MCF 10A (cell line): ENCODE measurements at places on chromosomes 12 and 14. TPM values are rescaled to one million over a fixed set of nuclear protein-coding genes. Genes with fewer than 3 reads are reported as not detected.

IL23A gene
- 0.61 and 1.7 TPM in 2 replicates for total RNA-seq

SLCO1C1 gene
- not detected in 2 replicates for total RNA-seq

PLEKHG3 gene
- total RNA-seq, result 52.9 and 72.8 TPM in 2 replicates

FSCB gene
- total RNA-seq, result not detected in 2 replicates

ATXN7L3B gene
- 21.1 and 28.2 TPM in 2 replicates for total RNA-seq

DNA sequence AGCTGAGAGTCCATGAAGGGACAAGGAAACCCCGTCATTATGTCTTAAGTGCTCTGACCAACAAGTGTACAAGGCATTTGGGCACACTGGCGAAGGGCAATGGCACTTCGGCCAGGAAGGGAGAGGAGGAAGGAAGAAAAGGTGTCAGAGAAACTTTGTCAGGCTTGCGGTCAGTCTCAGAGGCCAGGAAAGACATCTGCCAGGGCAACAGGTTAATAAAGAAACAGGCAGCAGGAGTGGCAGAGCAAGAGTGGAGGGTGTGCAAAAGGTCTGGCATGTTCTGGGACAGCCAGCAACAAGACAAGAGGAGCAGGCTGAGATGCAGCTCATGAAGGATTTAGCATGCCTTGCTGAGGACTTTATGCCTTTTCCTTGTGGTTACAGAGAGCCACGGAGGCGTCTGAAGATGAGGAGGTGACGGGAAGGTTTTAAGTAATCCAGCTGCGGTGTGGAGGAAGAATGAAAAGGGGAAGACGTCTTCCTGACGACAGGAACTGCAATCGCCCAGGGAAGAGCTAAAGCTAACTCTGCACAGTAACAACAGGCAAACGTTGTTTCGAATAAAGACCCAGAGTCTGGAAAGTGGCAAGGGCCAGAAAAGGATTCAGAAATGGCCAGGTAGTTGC lies 13.1 kb downstream of the APPL2 start:
- no peak for DNase-seq
- H3K27me3 ChIP-seq, result no peaks in the 10 kb centered on the region
- no peak overlapping the region for H3K27ac ChIP-seq
- H3K4me1 ChIP-seq, result peaks cover 6% of the 10 kb centered on the region

DNA sequence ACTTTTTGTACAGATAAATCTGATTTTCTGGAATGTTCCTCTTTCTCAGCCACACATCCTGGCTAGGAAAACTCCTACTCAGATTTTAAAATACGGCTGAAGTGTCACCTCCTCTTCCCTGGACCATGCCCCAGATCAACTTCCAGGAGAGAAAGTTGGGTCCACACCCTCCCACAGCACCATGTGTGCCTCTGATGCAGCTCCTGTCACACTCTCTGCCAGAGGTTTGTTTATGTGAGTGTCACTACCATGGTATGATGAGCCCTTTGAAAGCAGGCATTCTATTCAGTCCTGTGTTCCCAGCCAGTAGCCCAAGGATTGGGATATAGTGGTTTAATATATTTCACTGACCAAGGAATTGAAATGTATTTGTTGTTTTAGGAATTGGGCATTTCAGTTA lies 287.2 kb upstream of the ATP2B1 start:
- H3K27me3 ChIP-seq, result no peaks in the 10 kb centered on the region
- no peaks in the 10 kb centered on the region for H3K4me1 ChIP-seq
- no peaks in the 10 kb centered on the region for H3K36me3 ChIP-seq

- H3K4me3 ChIP-seq, result no peak overlapping the region
- H3K27ac ChIP-seq, result no peak overlapping the region
- H3K36me3 ChIP-seq, result peaks cover 66% of the 10 kb centered on the region
- no peaks in the 10 kb centered on the region for H3K27me3 ChIP-seq
- DNase-seq, result no peak
- H3K4me1 ChIP-seq, result no peaks in the 10 kb centered on the region
Observed at GRCh38 chr14:102733326-102733725, 43.9 kb upstream of the TRAF3 start.

GRCh38 chr14:58718226-58719205 lies 80.8 kb downstream of the DACT1 start:
- H3K27ac ChIP-seq, result no peak overlapping the region
- no peak overlapping the region for H3K4me3 ChIP-seq
- H3K27me3 ChIP-seq, result peaks cover 97% of the 10 kb centered on the region
- no peak for DNase-seq
- peaks cover 6% of the 10 kb centered on the region for H3K36me3 ChIP-seq
- peaks cover 5% of the 10 kb centered on the region for H3K4me1 ChIP-seq

GRCh38 chr14:54788701-54789100 lies 113.9 kb downstream of the GCH1 start:
- H3K4me1 ChIP-seq, result no peaks in the 10 kb centered on the region
- H3K27ac ChIP-seq, result no peak overlapping the region
- no peak for DNase-seq
- H3K36me3 ChIP-seq, result peaks cover 39% of the 10 kb centered on the region
- H3K4me3 ChIP-seq, result no peak overlapping the region
